ENCODE measurements at places on chromosomes 2 and 18.

GRCh38 chr18:47343291-47343690, 91.8 kb upstream of the SKOR2 start:
- no peak for DNase-seq

DNA sequence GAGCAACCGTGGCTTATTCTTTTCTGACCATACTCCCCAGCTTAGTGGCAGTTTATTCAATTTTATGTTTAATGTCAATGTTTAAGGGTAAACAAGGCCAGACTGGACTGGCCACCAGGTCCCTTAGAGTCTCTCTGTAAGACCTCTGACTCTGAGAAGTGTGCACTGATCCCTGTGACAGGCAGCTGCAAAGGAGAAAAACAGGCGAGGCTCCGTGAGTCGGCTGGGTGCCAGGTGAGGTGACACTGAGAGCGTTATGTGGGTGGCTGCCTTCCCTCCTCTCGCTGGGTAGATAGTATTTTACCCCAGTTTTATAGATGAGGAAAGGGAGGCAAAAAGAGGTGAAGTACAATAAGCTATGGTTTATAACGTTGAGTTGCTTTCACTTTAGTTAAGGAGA, 139.4 kb upstream of the HDAC4 start:
- no peak for DNase-seq

GRCh38 chr2:158667586-158667985, 127.5 kb upstream of the DAPL1 start:
- DNase-seq = peak; percentile 12

DNA sequence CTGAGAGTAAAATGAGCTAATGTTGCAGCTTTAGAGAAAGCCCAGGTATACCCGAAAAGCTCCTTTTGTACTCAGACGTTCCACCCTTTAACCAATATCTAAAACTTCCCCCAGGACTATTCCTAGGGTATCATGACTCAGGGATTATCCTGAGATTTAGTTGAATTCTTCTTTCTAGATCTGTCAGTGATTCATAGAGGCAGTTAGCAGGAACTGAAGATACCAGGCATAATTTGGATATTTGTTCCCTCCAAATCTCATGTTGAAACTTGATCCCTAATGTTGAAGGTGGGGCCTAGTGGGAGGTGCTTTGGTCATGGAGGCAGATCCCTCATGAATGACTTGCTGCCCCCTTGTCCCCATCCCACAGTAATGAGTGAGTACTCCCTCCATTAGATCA, 161.2 kb upstream of the LRP1B start:
- no peak for DNase-seq

DNA sequence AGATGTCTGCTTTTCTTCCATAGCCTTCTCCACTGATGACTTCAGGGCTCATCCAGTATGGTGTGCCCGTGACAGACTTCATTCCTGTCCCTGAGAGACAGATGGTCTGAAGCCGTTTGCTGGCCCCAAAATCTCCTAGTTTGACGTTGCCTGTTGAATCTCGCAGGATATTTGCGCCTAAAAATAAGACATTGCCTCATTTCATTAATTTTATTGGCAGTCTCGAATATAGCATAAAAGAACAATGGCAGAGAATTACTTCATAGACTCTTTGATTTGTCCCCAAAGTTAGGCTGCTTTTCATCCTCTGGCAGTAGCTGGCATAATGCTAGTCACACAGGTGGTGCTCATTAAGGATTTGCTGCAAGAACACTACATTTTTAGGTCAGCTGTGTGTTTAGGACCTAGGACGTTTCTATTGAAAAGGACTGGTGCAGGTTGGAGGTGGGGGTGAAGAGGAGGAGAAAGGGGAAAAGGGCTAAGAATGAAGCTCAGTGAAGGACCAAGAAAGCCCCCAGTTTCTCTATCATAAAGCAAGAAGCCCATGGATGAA, 14.7 kb upstream of the ERCC3 start:
- DNase-seq = no peak

- no peak for DNase-seq
These were observed 543.7 kb downstream of the SUCLG1 start for GRCh38 chr2:83915381-83915780.

GRCh38 chr2:36128359-36128758, 227.2 kb upstream of the CRIM1 start:
- DNase-seq = no peak

DNA sequence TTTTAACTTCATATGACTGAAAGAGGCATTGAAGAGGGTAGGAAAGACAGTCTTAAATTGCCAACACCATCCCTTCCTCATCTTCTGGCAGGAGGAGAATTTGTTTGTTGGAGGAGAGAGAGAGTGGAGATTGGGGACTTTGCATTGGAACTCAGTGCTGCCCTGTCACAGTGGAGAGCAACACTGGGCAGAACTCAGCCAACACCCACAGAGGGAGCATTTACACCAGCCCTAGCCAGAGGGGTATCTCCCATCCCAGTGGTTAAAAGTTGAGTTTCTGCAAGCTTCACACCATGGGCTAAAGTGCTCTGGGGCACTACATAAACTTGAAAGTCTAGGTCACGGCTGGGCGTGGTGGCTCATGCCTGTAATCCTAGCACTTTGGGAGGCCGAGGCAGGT, 174.1 kb downstream of the ANKRD30B start:
- DNase-seq = no peak
